ENCODE measurements at places on chromosomes 7 and 10.

DNA sequence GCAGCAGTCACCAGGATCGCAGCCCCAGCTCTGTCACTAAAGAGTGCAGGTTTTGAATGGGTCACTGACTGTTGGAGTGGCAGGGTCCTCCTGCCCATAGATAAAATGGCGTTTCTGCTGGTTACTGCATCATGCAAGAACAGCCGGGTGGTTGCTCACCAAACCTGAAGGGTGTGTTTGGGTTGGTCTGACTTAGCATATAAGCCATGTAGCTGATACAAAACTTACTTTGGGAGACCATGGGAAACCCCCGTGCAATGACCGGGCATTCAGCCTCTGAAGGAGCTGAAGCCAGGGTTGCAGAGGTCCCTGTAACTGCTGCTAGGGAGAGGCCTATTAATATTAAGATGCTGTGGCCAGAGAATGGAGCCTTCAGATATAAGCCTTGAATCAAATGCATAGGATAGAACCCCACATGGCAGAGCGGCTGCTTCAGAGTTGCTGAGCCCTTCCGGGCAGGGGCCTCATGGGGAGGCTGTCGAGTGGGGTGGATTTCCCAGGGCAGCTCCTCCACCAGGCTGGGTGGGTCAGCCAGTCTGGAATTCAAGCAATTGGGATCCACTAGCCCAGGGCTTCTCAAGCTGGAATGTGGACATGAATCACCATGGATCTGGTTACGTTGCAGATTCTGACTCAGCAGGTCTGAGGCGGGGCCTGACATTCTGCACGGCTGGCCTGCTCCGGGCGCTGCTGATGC is 70.9 kb upstream of the CTBP2 start:
- no peak for DNase-seq

- no peak for DNase-seq
Measured at GRCh38 chr7:41744161-41744560, 41.3 kb upstream of the INHBA start.

DNA sequence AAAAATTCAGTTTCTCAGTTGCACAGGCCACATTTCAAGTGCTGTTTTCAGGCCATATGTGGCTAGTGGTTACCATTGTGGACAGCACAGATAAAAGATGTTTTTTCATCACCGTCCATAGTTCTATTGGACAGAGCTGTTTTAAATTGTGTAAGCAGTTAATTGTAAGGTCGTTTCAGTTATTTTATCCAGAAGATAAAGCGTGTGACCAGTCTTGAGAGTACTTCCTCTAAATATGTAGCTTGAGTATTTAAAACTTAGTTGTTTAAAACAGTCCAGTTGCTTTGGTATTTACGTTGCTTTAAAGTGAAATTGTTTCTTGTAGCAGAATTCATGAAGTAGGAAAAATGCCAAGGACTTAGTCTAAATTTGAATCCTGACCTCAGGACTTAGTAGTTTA is 66.9 kb downstream of the ZNRF2 start:
- DNase-seq = no peak

GRCh38 chr7:130226333-130226732 is 18.7 kb downstream of the SSMEM1 start:
- DNase-seq = no peak

DNA sequence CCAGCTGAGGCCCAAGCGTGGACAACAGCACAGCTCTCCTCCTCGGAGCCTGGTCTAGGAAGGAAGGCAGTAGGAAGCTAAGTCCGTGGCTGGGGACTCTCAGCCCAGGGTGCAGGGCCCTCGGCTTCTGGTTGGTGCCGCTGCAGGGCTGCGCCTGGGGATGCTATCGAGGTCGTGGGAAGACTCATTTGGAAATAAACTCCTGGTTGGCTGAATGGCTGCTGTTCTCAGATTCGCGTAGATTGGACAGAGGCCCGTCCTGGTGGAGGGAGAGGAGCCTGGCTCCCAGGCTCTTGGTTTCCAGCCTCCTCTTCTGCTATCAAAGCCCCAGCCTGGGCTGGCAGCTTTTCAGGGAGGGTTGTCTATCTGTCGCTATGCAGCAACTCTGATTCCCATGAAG is 152.6 kb upstream of the FZD8 start:
- DNase-seq = no peak

- DNase-seq = no peak
Measured at GRCh38 chr10:91788527-91788926, 9.7 kb upstream of the TNKS2 start.

DNA sequence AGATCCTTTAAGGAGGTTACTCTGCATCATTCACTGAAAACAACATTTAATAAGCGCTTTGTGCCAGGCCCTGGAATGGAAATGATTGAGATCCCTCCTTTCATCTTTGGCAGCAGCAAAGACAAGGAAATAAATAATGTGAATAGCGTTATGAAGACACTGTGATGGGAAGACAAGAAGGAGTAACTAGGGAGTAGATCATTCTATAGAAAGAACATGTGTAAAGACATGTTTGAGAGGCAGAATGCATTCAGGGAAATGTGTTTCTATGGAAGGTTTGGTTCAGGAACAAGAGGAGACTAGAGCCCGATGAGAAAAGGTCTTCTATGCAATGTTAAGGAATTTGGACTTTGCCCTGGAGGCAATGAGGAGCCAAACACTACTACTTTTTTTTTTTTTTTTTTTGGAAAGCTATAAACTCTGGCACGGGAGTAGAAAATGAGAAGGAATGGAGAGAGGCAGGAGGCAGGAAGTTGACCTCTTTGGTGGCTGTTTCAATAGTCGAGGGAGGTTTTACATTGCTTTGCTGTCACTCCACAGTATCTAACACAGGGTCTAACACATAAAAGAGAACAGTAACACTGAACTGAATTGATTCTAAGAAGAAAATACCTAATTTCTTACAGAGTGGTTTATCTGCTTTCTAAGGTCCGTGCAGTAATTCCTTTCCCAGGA is 44.9 kb downstream of the SMURF1 start:
- DNase-seq = no peak

- DNase-seq = peak; percentile 68
Measured at GRCh38 chr7:76515999-76516443, 5.7 kb downstream of the UPK3B start.

GRCh38 chr7:140526214-140526613 is 46.9 kb upstream of the MKRN1 start:
- no peak for DNase-seq

GRCh38 chr10:125093199-125093973 is 67.0 kb downstream of the CTBP2 start:
- no peak for DNase-seq

GRCh38 chr10:19532411-19532810 is 283.8 kb upstream of the PLXDC2 start:
- DNase-seq = no peak

- DNase-seq = peak; percentile 40
Measured at GRCh38 chr10:134247-135131, 766 bp upstream of the ZMYND11 start.

DNA sequence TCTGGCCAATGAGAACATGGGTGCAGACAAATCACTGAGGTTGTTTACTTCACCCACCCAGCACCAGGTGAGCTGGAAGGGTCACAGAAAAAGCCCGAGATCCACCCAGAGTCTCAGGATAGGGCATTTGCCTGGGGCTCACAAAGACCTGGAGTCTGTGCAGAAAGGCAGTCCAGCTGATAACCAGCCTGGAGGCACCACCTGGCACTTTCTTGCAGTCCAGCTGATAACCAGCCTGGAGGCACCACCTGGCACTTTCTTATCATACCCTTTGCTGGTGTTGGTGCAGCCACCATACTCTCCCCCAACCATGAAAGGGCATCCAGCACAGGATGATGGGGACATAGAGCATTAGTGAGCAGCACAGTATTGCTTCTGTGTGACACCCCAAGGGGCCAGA is 104.1 kb downstream of the PPP1R3C start:
- no peak for DNase-seq

- peak; percentile 50 for DNase-seq
Measured at GRCh38 chr10:71697938-71698709, 21.5 kb downstream of the C10orf105 start.

Data from GM12892 (cell line).